ENCODE measurements at places on chromosomes 12 and 14.
A peak's percentile ranks its signal among the peaks of the same experiment; 100 is the strongest.

DNA sequence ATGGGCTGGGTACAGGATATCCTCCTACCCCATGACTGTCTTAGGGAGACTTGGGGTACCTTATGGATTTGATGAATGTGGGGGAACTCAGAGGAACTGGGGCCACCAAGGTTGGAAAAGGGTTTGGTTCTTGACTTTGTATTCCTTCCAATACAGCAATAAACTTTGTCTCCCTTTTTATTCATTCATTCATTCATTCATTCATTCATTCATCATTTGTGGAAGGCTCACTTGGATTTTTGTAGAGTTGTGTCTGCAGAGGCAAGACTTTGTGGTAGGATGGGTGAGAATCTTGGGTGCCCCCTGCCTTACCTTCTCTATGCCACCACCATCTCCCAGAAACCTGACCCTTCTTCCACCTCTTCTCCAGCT is 21.1 kb downstream of the SOAT2 start:
- no peak for DNase-seq

DNA sequence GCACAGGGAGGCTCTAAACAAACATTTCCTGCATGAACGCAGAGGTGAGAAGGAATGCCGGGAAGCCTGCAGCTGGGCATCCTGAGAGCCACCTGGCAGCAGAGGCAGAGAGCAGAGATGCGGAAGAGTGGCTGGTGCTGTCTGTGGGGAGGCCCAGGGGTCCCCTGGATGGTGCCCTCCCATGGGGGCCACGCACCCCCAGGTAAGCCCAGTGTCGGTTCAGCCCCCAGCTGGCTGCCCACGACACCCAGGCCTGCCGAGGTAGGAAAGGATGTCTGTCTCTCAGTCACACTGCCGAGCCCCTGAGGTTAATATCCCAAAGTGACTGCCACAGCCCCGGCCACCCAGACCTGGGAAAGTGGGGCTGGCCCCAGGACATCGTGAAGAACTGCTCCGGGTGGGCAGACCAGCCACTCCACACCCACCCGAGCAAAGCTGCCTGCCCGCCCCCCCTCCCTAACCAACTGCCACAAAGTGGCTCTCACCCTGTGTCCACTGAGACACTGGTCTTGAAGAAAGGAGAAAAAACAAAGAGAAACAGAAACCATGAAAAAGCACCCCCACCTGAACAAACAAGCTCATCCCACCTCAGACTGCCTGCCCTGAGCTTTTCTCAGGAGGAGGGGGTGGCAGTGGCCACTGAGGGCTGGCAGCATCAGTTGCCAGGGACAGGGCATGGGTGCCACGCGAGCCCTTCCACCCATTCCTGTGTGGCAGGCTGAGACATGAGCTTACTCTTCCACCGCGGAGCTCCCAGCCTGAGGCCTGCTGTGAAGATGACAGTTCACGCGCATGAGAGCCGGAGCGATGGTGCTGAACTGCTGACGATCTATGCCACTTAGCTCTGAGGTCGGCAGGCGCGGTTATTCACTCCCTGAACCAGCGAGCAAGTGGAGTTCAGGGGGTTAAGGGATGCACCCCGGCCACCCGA is 40.8 kb downstream of the CCDC88C start:
- DNase-seq, result no peak

- DNase-seq, result no peak
Measured at GRCh38 chr12:2535583-2536204, 259.1 kb upstream of the FKBP4 start.

GRCh38 chr12:3671330-3672112 is 81.4 kb downstream of the CRACR2A start:
- no peak for DNase-seq

- DNase-seq, result no peak
Measured at GRCh38 chr14:20563971-20564370, 3.1 kb upstream of the RNASE9 start.

GRCh38 chr12:59085690-59086089 is 165.4 kb upstream of the LRIG3 start:
- DNase-seq, result no peak

- peak; percentile 53 for DNase-seq
Measured at GRCh38 chr12:56631790-56632700, 1.9 kb upstream of the BAZ2A start.

- no peak for DNase-seq
Measured at GRCh38 chr12:55757701-55758100, 14.8 kb downstream of the GDF11 start.

DNA sequence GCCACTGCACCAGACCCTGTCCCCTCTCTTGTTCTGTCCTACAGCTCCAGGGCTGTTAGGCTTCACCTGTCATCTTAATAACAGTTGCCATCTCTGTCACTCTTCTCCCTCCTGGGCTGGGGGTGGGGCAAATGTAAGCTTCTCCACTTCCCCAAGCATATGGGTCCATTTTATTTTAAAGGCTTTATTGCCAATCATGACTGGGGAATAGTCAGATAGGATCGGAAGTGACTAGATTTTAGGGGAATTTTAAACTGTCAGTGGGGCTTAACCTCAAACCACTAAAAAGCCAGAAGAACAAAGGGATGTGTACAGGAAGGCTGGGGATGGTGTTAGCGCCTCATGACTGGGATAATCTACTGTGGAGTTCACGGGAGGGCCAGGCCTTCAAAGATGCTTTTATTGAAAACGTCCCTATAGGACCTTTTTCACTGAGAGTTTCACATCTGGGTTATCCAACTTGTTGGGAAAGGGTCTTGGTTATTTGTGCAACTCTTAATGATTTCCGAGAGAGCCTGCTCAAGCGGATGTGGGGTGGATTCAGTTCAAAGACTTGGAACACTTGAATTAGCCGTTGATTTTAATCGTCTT is 41.6 kb downstream of the CHST11 start:
- no peak for DNase-seq

DNA sequence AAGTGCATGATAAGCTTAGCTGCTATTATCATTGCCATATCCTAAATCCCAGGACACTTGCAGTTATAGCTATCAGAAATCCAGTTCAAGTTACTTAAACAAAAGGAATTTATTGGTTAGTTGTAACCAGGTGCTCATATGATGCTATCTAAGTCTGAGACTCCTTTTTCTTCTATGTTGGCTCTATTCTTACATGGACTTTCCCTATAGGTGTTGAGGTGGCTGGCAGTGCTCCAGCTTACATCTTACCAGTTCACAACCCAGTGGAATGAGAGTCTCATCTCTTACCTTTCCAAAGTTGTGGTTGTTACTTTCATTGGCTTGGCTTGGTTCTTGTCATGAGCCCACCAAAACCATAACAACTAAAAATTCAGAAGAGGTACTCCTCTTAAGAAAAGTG is 94.6 kb downstream of the DACT1 start:
- peak; percentile 17 for DNase-seq

DNA sequence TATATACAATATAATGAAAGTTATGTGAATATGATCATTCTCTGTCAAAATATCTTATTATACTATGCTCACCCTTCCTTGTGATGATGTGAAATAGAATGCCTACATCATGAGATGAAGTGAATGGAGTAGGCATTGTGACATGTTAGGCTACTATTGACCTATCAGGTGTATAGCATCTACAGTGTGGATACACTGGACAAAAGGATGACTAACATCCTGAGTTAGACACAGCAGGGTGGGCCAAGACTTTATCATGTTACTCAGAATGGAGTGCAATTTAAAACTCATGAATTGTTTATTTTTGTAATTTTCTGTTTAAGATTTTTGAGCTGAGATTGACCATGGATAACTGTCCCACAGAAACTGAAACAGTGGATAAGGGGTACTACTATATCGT is 53.4 kb upstream of the NAV3 start:
- no peak for DNase-seq

DNA sequence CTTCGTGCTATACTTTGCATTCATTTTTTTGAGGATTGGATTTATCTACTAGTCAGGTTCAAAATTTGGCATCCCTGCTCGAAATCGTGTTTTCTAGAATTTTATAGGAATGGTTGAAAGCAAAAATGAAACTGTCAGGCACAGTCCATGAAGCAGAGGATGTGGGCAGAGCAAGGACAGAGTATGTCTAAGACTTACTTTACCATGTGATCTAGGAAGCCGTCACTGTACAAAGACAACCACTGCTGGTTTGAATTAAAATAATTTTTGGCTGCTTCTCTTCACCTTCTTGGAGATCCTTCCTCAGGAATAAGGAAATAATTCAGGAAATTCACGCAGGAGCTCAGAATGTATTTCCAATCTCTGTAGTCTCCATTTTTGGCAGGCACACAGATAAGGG is 31.6 kb upstream of the SGPP1 start:
- no peak for DNase-seq

- DNase-seq, result no peak
Measured at GRCh38 chr12:121911824-121912585, 6.4 kb upstream of the CFAP251 start.

- DNase-seq, result no peak
Measured at GRCh38 chr14:105843444-105844046, 317.2 kb downstream of the TMEM121 start.

GRCh38 chr12:74889563-74890236 is 319.9 kb downstream of the KCNC2 start:
- no peak for DNase-seq

GRCh38 chr12:121430833-121431415 is 31.0 kb downstream of the RNF34 start:
- DNase-seq, result no peak

All from activated CD4-positive, alpha-beta T cell treated with anti-CD3 and anti-CD28 coated beads for 24 hours (primary cell).